IPS-NIHi11 (cell line): ENCODE measurements at places on chromosomes 6 and 20.

DNA sequence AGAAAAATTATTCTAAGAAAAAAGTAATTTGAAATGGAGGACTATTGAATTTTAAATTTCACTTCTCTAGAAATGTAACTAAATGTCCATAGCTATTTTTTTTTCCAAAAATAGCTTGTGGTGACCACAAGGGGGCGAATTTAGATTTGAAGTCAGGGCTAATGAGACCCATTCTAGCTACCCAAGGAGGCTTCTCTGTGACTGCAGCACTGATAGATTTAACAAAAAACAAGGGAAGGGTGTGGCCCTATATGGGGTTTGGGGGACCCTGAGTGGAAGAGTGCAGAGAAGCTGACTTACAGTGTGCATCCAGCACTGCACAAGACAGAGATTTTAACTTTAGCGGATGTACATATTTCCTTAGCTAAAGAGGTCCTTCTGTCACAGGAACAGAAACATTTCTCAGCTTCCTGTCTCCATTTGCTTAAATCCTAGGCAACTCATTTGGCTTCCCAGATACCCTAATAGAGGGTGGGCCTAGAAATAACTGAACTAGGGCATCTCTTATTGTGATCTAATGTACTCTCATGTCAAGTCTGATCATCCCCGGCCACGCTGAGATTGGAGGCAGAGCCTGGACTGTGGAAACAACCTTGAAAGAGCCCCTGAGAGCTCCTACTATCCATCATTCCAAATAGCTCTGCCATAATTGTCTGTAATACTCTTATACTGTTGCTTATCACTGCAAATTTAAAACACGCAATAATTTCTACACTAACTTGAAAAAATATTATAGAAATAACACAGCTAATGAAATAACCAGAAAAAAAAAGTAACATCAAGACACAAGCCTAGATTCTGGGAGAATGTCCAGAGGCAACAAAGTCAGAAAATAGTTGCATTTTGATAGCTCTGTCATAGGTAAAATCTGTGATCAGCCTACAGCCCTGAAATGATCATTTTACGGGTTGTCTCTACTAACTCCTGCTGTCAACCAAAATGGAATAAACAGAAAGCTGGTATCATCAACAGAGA is 93.6 kb downstream of the SNAP91 start:
- DNase-seq = peak; percentile 51

DNA sequence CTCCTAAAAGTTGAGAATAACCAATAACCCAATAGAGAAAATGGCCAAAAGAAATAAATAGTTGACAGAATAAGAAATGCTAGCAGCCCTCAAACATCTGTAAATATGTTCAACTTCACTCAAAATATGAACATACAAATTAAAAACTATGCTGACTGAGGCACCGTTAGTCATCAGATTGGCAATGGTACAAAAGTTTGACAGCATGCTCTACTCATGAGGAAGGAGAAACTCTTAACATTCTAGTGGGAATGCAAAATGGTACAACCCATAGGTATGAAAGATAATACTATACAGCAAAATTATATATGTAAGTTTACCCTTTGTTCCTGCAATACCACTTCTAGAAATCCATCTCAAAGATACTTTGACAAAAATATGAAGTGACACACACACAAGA is 1.6 kb upstream of the ZSCAN12 start:
- no peak for DNase-seq

DNA sequence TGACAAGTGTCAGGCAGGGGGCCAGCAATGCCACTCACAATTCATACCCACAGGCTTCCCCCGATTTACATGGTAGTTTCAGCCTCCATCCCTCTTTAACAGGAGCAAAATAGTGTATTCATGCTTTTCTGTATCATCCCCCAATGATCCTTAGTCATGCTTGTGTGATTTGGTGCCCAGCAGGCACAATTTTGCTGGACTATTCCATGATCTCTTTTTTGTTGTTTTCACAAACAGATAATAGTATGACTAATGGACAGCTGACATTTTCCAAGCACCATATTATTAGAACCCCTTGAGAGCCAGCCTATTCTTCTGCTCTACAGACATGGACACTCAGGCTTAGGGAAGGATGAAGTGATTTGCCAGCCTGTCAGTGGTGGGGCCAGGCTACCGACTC is 128.2 kb upstream of the RIPOR2 start:
- no peak for DNase-seq

DNA sequence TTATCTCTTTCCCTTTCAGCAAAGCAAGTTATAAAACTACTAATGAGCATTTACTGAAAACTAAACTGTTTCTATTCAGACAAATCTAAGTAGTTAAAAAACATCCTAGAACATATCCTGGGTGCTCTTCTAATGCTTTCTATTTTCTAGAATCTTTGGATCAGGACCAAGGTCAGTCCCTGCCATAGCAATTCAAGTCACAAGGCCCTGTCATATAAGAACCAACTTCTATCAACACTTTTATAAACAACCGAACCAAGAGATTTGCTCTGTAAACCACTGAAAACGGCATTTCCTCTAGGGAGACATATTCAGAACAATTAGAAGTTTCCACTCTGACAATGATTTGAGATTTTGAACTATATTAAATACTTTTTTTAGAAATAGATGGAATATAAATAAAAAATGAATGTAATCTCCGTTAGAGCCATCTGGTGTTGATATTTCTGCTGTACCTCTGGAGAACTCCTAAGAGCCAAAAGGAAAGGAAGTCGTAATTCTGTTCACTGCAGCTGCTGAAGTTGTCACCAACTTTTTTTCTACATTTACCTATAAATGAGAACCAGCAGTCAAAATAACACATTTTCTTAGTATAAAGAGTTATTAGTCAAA is 51.4 kb upstream of the LGSN start:
- DNase-seq = no peak

DNA sequence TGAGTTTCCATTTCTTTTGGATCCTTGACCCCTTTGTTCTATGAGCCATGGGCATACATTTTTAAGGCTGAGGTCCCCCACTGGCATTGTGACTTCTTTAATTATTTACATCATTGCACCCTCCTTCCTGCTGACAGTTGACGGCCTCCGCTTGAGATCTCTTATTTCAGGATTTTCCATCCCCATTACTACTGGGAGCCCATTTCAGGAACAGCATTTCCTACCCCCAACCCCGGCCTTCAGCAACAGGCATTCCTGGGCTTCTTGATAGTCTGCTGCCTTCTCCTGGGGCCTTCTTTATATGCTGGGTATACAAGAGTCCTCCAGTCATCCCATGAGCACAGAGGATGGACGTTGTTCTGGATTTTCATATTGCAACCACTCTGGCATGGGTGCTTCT is 3.8 kb downstream of the ULBP1 start:
- DNase-seq = no peak

DNA sequence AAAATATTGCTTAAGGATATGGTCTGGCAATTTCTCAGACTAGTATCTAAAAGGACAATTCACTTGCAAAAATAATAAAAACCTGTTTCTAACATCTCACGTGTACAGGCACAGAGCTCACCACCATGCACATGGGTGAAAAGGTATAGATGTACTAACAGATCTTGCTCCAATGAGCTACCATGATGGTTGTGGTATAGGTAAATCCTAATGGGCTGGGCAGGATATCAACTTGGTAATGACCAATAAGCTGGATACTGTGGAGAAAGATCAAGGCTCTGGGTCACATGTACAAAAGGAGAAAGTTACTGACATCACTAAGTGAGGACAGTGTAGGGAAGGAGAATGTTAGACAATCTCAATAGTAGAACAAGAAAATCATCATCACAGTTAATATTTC is 111.0 kb upstream of the NUP153 start:
- DNase-seq = no peak

DNA sequence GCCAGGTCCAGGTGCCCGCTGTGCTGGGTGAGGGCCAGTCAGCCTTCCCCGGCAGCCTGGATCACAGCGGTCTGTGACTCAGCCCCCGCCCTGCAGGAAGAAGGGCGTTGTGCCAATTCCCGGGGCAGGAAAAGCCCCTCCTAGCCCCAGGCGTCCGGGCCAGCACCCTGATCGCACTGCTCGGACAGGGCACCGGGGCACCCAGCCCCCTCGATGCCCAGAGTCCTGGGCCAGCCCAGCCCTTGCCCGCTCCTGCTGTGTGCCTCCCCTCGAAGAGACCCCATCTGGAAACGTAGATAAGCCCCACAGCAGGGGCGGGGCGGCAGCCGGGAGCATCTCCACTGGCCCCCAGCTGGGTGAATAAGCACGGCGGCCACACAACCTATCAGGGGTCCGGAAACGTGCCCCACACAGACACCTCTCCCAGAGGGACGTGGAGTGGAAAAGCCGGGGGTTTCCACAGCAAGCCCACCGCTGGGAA is 9.9 kb downstream of the LAMA5 start:
- DNase-seq = no peak

- DNase-seq = peak; percentile 44
These were observed 154.0 kb downstream of the JARID2 start for GRCh38 chr6:15399641-15400470.

DNA sequence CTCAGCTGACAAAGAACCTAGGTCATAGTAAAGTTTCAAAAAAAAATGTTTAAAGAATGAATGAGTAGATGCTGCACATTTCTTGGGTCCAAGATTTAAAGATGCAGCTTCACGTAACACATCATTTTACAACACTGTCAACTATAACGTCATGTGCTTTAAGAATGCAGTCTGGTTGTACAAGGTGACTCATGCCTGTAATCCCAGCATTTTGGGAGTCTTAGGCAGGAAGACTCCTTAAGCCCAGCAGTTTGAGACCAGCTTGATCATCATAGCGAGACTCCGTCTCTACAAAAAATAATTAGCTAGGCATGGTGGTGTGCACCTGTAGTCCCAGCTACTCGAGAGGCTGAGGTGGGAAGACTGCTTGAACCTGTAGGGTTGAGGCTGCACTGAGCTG is 21.9 kb downstream of the SLC17A5 start:
- DNase-seq = no peak

DNA sequence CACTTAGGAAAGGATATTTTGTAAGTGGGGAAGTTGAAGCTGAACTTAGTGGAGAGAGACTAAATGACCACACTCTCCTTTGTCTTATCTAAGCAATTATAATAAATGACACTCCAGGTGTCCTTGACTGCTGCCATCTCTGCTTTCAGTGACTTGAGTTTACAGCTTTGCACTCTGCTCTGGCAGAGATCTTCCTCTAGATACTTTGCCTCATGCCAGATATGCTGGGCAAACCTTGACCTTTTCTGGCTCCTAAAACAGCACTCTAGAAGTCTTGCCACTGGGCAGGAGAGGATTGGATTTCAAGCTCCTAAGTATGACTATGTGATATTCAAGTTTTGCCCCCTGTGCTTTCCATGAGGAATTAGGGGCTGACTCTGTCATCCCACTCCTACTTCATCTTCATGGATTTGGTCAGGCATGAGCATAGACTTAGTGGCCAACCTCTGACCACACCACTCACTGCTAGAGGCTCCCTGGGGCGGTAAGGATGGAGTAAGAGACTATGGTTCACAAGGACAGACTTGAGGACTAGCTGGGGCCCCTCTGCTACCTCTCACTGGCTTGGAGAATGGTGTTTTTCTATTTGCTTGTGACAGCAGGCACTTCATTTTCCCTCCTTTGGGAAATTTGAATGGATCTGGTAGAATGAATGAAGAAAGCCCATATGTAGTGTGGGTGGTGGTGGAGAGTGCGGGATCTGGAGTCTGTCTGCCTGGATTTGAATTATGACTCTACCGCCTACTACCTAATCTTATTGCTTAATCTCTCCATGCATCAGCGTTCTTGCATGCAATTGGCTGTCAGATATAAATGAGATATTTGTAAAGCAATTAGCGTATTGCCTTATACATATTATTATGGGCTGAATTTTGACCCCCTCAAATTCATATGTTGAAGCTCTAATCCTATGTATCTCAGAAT is 191.4 kb downstream of the REV3L start:
- no peak for DNase-seq

DNA sequence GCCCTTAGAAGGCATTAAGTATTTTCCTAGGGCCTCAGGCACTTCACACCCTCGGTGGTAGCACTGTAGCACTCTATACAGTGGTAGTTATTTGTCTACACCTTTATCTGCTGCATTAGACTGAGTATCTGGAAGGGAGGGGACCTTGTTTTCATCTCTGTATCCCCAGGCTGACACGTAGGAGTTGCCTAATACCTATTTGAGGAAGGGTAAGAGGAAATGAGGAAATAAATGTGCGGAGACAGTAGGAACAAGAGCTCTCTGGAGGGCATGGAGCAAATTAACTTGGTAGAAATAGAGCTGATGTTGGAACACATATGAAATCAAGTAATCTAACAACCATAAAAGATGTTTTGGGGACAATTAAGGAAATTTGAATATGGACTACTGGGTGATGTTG is 3.9 kb downstream of the CNPY3 start:
- no peak for DNase-seq

GRCh38 chr6:106122938-106123656 is 37.0 kb downstream of the PRDM1 start:
- DNase-seq = no peak

GRCh38 chr6:143759666-143760065 is 81.9 kb downstream of the PHACTR2 start:
- DNase-seq = no peak

DNA sequence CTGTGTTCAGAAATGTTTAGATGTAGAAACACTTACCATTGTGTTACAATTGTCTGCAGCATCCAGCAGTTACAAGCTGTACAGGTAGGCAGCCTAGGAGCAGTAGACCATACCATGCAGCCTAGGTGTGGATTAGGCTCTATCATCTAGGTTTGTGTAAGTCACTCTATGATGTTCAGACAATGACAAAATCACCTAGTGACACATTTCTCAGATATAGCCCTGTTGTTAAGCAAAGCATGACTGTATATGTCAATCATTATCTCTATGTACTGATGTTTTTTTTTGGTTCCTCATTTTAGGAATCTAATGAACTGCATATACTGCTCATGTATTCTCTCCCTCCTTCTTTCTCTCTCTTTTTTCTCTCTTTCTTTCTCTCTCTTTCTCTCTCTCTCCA is 22.2 kb downstream of the CST8 start:
- DNase-seq = no peak
